Esophagus mucosa (tissue), 1 donor: ENCODE measurements at places on chromosomes 4 and X. TPM values are rescaled to one million over a fixed set of nuclear protein-coding genes. Genes with fewer than 3 reads are reported as not detected.
A peak's percentile ranks its signal among the peaks of the same experiment; 100 is the strongest.

DNA sequence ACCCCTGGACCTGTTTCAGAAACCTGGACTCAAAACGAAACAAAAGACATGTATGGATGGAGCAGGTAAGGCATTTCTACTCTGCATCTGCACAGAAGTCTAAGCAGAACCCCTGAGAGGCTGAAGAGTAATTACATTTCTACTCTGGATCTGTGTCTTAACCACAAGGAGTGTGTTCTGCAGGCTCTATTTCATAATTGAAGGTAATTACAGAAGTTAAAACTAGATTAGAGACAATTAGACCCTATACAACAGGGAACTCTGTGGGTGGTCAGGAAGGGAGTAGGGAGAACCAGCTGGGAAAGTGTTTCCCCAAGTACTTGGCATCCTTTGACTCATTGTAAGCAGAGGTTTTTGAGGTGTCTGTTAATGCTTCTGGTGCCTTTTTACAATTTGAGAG lies 69.8 kb downstream of the IGSF1 start:
- no peak for ATAC-seq

GRCh38 chr4:53721263-53721662 lies 130.0 kb upstream of the LNX1 start:
- no peak for ATAC-seq

DNA sequence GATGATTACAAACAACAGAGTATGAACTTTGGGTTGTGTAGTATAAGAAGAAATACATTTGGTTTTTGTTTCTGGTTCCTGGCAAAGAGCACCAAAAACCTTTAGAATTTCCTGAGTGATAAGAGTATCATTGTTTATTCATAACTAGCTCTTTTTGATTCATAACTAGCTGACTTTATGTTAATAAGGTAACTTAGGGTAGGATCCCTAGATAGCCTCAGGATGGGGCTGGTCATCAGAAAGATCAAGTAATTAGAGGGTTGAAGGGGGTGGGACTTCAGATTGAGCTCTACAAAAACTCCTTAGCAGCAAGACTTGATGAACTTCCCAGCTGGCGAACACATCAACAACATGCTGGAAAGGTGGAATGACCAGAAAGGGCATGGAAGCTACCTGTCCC lies 166.5 kb downstream of the SCFD2 start:
- ATAC-seq = no peak

DNA sequence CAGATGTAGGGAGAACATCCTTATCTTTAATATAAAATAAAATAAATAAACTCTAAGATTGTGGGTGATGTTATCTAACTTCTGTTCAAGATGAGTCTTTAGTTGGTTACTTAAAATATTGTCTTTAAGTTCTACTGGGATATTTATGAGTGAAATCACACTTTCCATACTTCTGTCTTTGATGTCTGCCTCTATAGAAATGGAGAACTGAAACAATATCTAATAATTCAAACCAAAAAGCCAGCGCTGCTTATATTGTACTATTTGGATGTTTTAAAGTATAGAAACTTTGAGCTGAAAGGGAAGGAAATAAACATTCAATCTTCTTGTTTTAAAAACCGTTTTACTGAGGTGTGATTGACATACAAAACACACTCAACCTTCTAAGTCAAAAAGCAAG lies 44.8 kb upstream of the RPS6KA3 start:
- no peak for ATAC-seq

DNA sequence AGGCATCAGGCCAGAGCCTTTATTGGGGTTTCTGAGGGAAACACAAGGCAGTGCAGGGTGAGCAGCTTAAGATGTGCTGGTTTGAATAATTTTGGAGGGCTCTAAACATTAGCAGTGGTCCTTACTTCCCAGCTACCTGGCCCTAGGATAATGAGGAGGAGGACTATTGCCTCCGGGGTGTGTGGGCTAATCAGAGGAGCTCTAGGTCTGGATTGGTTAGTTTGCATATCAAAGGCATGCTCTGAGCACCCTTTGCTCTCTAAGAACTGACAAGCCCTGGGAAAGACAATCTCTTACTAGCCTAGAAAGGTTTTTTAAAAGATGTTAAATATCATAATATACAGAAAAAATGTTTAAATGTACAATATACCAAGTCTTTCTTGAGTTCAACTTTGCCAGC lies 58.4 kb downstream of the RXFP1 start:
- no peak for ATAC-seq

DNA sequence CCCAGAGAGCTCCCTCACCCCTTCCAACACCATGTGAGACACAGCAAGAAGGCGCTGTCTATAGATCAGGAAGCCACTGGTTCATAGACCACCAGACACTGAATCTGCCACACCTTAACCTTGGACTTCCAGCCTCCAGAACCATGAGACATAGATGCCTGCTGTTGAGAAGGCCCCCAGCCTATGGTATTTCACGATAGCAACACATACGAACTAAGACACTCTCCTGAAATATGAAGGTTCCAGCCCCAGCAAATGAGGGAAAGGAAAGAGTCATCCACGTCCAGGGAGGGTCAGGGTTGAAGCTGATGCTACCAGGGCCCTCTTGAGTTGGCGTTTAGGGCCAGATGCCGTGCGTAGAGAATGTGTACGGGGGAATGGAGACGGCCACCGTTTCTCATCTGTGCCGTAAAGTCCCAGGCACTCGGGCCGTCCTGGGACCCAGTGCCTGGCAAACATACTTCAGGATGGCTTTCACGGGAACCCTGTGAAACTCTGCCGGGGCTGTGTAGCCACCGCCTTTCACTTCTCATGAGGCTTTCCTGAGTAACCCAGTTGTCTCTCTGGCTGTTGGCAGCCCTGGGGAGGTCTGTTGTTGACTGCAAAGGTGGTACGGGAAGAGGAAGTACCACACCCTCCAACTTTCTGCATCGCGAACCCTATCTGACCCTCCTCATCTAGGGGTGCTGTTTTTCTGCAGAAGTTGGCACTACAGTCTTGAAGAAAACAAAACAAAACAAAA lies 17.7 kb upstream of the P2RY8 start:
- peak; percentile 59 for ATAC-seq

Gene RHOXF2B
- total RNA-seq = not detected

Gene MAGED4
- total RNA-seq = 1.4 TPM
